ENCODE measurements at places on chromosomes 16 and 17.
A peak's percentile ranks its signal among the peaks of the same experiment; 100 is the strongest.

DNA sequence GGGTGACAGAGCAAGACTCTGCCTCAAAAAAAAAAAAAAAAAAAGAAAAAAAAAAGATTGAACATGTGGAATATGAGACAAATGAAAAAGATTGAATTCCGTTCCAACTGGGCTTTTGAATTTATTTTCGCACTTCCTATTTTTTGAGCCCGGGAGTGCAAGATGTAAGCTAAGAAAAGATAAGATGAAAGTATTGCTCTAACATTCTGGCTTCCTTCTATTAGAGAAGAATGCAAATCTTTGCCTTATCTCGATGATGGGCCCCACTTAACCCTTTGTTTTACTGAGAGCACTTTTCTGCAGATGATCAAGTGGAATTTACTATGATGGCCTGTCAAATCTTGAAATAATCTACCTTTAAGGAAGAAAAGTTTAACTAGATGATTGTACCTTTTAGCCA is 96.3 kb downstream of the WWOX start:
- DNase-seq = no peak

DNA sequence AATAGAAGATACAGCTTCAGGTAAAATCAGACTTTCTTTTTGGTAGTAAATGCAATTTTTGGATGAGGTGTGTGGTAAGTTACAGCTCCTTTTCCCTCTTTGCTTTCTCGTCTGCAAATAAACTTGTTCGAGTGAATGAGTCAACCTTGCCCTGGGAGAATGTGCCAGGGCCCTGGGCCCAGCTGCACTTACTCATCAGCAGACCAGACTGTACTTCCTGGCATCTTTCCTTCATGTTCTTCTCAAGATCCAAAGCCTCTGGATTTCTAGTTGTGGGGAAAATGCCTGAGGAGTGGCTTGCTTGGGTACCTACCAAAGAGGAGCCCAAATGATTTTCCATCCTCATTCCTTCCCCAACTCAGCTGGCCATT is 5.4 kb upstream of the G6PC1 start:
- peak; percentile 41 for DNase-seq

- DNase-seq = no peak
Observed at GRCh38 chr17:37256627-37257026, 119.2 kb upstream of the C17orf78 start.

DNA sequence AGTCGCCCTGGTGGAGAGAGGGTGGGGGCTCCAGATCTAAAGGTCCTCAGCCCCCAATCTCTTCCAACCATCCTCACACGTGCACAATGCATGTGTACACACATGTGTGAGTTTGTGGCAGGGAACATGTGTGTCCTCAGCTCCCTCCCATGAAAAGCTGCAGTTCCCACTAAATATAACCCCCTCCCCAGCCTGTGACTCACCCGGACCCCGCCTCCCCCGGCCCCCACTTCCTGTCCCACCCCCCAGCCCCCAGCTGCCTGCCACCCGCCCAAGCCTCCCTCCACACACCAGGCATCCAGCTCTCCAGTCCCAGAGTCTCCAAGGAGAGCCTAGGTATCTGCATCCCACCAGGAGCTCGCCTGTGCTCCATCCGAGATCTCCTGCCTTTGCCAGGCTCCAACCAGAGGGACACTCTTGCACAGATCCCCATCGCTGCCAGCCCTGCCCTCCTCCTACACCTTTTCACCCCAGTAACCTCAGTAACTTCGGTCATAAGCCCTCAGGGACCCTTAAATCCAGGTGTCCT is 3.9 kb downstream of the DLG4 start:
- DNase-seq = no peak

DNA sequence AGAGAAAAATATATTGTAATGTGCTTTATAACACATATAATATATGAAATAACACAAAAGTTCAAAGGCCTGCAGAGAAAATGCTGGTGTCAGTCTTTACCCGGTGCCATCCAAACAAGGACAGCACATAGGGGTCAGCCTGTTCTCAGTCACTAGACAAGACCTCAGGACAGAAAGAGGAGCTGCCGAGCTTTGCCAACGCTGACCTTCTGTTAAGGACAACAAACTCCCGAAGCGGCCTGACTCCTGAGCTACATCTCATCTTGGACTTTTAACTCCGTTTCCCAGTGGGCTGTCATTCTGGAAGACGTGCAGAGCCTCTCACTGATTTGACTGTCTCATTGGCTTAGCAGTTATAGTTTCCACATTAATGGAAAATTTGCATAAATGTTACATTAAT is 6.9 kb downstream of the ELAC2 start:
- DNase-seq = no peak

GRCh38 chr16:3051494-3051893 is 5.1 kb downstream of the MMP25 start:
- DNase-seq = no peak

DNA sequence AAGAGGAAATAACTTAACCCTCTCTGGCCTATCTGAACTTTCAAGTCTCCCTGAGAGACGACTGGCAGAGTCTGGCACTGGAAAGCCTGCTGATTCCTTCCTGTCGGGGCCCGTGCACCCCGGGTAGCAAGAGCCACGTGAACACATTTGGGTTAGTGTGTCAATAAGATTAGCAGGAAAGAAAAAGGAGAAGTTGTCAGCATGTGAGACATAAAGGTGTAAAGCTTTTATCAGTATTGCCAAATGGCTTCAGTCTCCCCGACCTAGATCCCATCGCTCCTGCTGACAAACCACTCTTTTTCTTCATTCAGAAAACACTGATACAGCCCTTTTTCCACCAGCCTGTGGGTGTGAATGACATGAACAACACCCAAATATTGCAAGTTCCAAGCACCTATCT is 74.4 kb downstream of the CCT6B start:
- DNase-seq = no peak

DNA sequence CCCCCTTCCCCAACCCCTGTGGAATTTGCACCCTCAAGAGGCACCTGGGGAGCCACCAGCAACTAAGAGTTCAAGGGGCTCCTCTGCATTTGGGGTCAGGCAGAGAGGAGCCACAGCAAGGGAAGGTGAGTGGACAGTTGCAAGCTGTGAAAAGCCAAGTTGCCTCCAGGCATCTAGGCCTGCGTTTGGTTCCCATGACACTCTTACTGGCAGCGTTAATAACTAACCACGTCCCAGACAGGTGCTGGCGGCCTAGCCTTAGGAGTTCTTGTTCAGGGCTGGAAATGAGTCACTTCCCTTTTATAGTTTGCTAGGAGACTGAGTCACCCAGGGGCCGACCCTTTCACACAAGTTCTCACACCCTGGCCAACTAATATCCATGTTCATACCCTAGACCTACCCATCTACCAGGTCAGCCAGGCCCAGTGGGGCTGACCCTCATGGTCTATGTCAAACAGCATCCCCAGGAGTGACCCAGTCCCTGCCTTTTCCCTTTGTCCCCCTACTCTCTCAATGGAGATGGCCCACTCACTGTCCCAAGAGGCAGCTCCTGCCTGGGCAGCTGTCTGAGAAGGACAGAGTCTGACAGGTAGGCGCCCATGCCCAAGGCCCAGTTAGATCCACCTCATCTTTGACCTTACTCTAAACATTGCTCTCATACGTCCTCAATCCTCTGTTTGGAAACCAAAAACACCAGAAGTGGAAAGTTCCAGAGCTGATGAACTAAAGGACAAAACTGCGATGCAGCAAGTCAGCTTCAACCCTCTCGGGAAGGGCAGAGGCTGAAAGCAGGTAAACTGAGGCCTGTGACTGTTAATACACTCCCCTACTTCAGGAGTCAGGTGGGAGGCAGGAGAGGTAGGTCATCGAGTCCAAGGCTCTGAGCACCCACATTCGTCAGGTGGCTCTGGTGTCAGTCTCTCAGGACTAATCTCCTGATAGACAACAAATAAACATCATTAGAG is 300.6 kb downstream of the SOX9 start:
- DNase-seq = peak; percentile 89

All from keratinocyte (primary cell).